ENCODE measurements at places on chromosomes 12 and 14.
A peak's percentile ranks its signal among the peaks of the same experiment; 100 is the strongest.

DNA sequence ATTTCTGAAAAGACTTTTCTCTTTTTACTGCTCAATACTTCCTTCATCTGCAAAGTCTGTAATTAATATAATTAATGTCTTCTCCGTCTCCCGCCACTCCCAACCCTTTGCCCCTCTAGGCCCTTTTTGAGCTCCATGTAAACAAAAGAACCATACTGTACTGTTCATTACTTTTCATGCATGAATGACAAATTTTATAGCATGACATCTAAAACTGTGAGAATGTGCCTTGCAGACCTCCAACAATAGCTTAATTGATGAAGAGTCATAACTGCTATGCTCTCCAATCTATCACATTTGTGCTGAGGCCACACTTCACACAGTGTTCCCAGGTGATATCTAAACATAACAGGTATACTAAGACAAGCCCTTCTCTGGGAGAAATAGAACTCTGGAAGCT, 1122.7 kb upstream of the ATXN7L3B start:
- DNase-seq = no peak

GRCh38 chr12:108699955-108700563, 31.3 kb downstream of the CORO1C start:
- DNase-seq = no peak

GRCh38 chr12:21223930-21224329, 92.9 kb downstream of the SLCO1B1 start:
- DNase-seq = no peak

- DNase-seq = no peak
Observed at GRCh38 chr12:21485998-21486397, 15.4 kb downstream of the RECQL start.

DNA sequence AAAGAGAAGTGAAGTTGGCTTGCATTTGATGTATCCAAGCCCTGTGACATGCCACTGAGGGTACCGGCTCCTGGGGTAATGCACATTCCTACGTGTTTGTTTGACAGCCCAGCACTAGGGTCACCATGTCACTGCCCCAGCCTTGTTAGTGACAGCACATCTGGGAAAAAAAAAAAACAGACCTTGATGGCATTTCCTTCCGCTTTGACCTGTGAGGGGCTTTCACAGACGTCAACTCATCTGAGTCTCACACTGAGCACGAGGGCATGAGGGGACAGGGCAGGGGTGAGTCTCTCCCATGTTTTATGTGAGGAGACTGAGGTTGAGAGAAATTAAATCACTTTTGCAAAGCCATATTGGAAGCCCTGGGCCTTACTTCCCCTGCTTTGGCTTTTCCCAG, 111.5 kb downstream of the NUAK1 start:
- no peak for DNase-seq

GRCh38 chr14:101126731-101127130, 223.2 kb upstream of the RTL1 start:
- peak; percentile 40 for DNase-seq

GRCh38 chr12:20320552-20320951, 47.8 kb upstream of the PDE3A start:
- DNase-seq = no peak

GRCh38 chr14:91280129-91280528, 35.6 kb upstream of the GPR68 start:
- no peak for DNase-seq

GRCh38 chr14:63666335-63666734, 24.7 kb upstream of the WDR89 start:
- no peak for DNase-seq

DNA sequence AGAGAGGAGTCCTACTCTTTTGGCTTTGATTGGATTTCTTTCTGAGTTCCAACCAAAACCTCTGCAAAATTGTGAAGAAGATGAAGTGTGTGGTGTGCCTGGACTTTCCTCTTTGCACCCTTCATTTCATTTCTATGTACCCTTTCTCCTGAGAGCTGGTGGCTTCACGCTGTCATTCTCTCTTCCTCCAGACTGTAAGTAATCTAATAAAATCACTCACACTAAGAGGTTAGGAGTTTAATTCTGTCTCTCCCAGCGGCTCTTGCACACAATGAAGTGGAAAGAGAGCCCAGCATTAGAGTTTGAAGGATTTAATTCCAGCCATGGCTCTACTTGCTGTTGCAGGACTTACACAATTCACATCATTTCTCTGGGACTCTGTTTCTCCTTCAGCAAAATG, 37.8 kb upstream of the CRADD start:
- no peak for DNase-seq

GRCh38 chr14:101934601-101935150, 29.7 kb upstream of the DYNC1H1 start:
- no peak for DNase-seq

DNA sequence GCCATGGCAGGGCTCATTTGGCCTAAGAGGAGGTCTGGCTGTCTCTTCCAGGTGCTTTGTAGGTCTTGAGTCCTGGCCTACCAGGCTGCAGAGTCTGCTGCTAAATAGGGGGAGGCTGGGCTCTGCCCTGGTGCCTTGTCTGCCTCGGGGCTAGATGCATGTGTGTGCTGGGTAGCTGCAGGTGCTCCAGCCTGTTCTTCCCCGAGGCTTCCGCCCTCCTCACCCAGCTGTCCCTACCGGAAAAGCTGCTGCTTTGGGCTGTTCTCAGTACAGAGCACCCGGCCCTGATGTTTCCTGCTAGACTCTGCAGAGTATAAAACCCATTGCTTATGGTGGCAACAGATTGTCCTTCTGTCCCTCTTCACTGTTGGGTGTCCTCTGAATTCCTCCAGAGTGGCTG, 37.7 kb downstream of the RAB35 start:
- DNase-seq = no peak

- DNase-seq = no peak
Observed at GRCh38 chr14:39219075-39219499, 14.6 kb upstream of the MIA2 start.
